Activated CD4-positive, alpha-beta T cell treated with anti-CD3 and anti-CD28 coated beads, Interleukin-2, amount 50 U/mL, for 4 hours (primary cell): ENCODE measurements at places on chromosomes 4 and X.

DNA sequence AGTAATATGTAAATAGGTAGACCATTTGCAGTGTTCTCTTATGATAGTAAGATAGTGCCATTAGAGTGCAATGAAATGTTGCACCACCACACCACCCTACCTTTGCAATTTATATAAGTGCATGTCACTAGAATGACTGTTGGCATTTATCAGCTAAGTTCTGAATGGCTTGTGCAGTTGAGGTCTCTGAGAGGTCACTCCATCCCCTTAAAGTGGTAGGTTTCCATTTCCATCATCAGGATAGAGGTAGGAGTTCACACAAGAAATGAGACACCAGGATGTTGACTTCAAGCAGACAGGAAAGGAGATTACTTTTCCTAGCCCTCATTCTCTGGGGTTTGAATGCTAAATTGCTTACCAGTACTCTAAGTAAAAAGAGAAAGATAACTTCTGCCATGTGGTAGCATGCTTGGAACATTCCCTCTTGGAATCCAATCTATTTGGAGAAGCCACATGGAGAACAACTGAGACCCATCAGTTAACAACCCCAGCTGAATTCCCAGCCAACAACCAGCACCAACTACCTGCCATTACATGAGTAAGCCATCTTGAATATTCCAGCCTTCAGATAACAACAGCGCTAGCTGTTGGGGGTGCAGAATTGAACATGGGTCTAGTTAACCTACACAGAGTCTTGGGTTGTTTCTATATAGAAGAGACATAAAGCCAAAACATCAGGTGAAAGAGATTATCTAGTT is 6.7 kb upstream of the LRBA start:
- no peak for DNase-seq

GRCh38 chr4:128825226-128825625 is 15.7 kb downstream of the JADE1 start:
- DNase-seq, result no peak

DNA sequence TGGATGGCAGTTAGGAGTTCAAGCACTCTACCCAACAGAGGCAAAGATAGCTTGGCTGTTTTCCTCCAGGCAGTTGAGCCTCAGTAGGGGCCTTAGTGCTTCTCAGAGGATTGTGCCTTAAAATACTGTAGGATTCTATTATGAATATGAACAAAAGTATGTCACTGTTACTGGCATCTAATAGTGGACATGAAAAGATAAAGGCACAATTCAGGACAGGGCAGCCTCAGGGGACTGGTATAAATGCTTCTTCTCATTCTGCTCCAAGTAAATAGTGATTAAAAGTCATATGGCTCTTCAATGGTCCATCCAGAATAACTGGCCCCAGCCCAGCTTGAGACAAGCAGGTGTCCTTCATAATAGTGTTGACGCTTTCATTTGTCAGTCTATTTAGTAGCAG is 17.7 kb downstream of the COL4A6 start:
- DNase-seq, result no peak

GRCh38 chrX:132958091-132958703 is at the start of gene HS6ST2:
Gene HS6ST2 (minus strand): TSS chrX:132958629.
- no peak for DNase-seq

GRCh38 chr4:17583276-17583675 is 6.3 kb downstream of the LAP3 start:
- DNase-seq, result no peak

GRCh38 chrX:69085151-69085550 is 80.1 kb downstream of the PJA1 start:
- no peak for DNase-seq

- DNase-seq, result no peak
Observed at GRCh38 chrX:132171478-132171877, 43.7 kb upstream of the FRMD7 start.

DNA sequence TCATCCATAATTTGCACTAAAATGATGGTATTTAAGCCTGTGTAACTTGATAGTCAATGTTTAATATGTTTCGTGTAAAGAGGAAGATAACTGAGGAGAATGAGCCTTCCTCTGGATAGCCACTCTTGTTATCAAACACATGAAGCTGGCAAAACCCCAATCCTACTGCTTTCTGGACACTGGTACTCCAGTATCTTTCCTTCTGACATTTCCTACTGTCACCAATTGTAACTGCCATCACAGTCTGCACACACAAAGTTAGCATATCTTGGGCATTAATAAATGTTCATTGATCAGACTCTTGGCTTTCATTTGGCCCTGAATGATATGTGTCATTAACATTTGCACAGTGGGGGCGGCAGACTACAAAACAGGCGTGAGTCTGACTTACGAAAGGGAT is 419.1 kb downstream of the TMA16 start:
- DNase-seq, result no peak

DNA sequence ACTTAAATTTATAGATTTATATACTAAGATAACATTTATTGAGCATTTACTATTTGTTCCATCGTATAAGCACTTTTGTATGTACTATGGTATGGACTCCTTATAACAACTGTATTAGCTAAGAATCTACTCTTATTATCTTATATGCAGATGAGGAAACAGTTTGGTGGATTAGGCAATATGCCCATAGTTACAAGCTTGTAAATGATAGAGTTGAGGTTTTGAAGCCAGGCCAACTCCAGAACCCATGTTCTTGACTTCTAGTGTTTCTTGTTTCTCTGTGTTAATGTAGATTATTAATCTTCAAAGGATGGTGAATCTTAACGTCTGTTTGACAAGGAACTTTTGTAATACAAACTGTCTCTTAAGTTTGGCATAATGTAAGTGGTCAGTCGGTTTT is 71.3 kb downstream of the STIM2 start:
- no peak for DNase-seq

GRCh38 chr4:53484911-53485657 is 106.2 kb downstream of the LNX1 start:
- no peak for DNase-seq

- no peak for DNase-seq
Observed at GRCh38 chr4:119564106-119564505, 64.5 kb downstream of the PDE5A start.

- DNase-seq, result no peak
Observed at GRCh38 chrX:87525771-87526229, 8.2 kb downstream of the KLHL4 start.

DNA sequence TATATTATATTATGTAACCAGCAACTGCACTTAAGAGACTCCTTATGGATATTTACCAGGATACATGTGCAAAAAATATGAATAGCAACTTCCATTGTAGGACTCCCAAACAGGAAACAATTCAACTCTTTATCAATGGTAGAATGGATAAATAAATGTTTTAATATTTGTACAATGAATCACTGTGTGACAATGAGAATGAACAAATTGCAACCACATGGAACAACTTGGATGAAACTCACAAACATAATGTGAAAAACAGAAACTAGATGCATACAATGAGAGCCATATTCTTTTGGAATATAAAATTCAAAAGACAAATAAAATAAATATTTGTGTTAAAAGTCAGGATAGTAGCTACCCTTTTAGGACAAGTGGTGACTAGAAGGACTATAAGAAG is 1015.7 kb downstream of the TECRL start:
- DNase-seq, result no peak

DNA sequence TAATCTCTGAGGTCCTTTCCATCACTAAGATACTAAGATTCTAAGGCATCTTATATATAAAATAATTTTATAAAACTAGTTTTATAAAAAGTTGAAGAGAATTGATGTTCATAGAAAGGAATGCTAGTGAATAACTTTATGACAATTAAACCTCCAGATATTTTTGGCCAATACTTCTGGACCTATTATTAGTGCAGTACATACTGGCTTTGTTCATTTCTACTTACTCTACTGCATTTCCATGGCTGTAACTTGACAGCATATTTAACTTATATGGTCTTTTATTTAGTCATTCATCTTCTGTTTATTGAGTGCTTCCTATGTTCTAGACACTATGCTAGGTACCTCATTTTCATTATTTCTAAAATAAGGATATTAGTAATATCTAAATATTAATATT is 6.8 kb upstream of the USP53 start:
- no peak for DNase-seq

DNA sequence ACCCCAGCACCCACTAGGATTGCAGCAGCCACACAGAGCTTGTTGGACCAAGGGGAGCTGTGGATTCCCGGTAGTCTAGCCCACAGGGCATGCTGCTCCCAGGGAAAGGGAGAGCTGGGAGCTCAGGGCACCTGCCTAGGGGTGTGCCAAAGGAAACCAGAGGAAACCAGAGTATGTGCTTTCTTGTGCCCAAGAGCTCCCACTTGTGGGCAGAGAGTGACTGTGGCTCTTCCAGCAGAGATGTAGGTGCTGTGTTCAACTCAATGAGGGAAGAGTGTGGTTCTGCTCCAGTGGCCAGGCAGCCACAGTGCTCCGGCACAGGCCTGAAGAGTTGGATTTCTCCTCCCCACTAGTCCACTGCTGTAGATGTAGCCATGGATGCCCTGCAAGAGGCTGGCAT is 1050.0 kb upstream of the INTU start:
- no peak for DNase-seq

DNA sequence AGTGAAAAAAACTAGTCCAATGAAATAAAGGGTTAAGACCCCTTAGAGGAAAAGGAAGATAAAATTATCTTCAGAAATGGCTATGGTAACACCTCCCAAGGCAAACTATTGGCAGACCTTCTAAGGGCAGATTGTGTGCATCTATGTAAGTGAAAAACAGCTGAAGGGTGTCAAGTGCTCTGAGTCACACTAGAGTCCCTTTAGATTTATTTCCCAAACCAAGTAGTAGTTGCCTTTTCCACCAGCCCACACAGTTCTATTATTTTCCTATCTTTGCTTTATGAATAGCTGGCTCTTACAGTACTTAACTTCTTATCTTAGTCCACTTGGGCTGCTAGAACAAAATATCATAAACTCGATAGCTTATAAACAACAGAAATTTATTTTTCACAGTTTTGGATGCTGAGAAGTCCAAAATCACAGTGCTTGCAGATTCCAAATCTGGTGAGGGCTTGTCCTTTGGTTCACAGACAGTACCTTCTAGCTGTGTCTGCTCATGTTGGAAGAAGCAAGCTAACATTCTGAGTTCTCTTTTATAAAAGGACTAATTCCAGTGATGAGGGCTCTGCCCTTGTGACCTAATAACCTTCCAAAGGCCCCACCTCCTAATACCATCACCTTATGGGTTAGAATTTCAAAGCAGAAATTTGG is 143.6 kb downstream of the GRID2 start:
- no peak for DNase-seq

DNA sequence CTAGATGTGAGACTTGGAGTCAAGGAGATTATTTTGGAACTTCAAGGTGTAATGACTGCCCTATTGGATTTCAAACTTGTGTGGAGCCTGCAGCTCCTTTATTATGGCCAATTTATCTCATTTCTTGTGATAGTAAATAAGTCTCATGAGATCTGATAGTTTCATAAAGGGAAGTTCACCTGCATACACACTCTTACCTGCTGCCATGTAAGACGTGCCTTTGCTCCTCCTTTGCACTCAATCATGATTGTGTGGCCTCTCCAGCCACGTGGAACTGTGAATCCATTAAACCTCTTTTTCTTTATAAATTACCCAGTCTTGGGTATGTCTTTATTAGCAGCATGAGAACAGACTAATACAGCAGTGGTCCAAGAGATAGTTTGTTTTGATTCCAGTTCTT is 19.1 kb downstream of the PF4 start:
- DNase-seq, result no peak

DNA sequence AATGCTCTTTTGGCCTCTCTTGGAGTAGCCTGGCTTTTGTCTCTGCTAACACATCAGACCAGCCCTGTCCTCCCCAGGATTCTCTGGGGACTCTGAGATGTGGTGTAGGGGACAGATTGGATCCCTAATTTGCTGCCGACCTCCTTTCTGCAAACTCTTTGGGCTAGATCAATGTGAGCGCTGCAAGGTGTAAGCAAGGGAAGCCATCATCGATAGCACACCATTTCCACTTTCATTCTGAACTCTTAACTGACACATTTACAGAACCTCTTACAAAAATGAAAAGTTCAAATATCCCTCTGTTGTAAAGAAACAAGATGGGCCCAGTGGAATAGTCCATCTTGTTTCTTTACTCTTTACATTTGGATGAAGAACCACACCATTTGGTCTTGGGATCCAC is 46.6 kb downstream of the PGRMC2 start:
- no peak for DNase-seq

DNA sequence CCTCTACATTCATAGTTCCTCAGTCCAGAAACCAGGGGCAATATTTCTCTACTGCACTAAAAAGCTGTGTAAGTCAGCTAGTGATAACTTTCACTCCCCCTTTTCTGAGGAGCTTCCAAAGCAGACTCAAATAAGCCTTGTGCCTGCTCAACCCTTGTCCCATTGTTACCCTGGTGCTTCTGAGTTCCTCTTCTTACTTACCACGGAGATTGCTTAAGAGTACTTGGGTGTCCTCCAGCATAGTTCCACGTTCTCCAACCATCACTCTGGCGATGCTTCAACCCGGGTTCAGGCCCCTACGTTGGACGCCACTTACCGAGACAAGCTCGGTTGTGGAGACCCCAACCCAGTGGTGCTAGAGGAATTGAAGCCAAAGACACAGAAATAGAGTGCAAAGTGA is 71.6 kb downstream of the ADAM29 start:
- no peak for DNase-seq

DNA sequence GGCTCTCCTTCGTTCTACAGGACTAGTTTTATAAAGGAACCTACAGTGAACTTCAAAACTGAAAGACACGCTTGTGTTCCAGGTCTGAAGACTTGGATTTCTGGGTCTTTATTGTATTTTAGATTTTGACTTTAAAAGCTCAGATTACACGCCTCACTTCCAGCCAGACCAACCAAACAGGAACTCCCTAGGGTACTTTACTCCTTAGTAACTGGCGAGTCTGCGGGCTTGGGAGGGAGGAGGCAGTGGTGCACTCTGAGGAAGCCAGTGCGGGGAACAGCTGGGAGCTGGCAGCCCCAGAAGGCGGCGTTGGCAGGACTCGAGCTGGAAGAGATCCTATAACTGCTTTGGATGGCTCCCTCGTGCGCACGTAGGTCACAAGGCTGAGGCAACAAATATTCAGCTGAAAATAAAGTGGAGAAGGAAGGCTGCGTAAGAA is 391 bp upstream of the PHKA1 start:
- DNase-seq, result no peak

GRCh38 chr4:2428496-2429213 is 9.9 kb downstream of the CFAP99 start:
- DNase-seq, result no peak

DNA sequence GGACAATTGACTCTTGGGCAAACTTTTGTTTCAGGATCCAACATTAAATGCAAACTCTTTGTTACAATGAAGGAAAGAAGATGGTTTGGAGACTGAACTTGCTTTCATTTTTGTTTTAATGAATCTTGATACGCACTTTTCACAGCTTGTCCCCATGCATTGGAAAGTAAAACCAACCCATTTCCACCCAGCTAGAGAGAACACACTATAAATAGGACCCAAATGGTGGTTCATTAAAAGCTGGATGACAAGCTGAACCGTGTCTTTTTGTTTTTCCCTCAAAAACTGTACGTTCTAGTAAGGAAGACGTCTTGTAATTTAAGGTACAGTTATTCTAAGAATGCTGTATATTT is 95.3 kb upstream of the EGFL6 start:
- DNase-seq, result no peak
